NCI-H2171 (cell line): ENCODE measurements at places on chromosomes 12 and 14.

DNA sequence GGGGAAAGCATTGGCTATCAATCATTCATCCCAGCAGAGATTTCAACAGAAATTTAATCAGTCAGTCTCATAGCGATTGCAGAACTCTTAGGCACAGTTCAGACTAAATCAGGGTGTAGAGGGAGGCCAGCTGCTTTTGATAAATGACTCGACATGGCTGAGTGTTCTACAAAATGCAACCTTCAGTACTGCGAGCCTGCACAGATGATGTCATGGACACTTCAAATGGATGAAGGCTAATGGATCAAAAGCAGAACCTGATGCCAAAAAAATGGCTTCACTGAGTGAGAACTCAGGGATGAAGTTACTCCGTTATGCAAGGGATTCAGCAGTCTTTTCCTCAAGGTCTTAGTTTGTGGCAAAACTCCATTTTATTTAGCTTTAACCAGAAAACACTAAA, 167.3 kb downstream of the DACT1 start:
- DNase-seq: no peak

GRCh38 chr12:59344224-59344623, 251.6 kb upstream of the SLC16A7 start:
- no peak for DNase-seq

- DNase-seq: no peak
These were observed 24.3 kb downstream of the MAPK1IP1L start for GRCh38 chr14:55075628-55076175.

GRCh38 chr12:103698752-103699560, 111.9 kb downstream of the STAB2 start:
- DNase-seq: no peak
